ENCODE measurements at places on chromosomes 16 and 17. TPM values are rescaled to one million over a fixed set of nuclear protein-coding genes. Genes with fewer than 3 reads are reported as not detected.

The KRTAP17-1 gene
- not detected for total RNA-seq

DNA sequence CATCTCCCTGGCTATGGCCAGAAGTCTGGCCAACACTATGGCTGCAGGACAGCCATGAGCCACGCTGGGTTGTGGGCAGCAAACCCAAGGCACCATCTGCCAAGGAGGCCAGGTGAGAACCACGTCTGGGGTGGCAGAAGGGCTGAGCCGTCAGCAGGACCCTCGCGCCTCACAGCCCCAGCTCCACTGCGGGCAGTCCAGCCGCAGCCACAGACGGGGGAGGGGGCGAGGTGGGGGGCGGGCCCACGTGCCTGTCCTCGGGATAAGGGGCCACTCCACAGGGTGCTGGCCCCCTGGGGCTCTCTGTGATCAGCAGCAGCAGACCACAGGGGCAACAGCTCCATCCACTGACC, 6.5 kb upstream of the BAIAP2 start:
- no peak overlapping the region for H3K4me3 ChIP-seq
- no peak overlapping the region for H3K27ac ChIP-seq
- no peak for DNase-seq
- H3K27me3 ChIP-seq, result no peaks in the 10 kb centered on the region
- H3K36me3 ChIP-seq, result peaks cover 6% of the 10 kb centered on the region

GRCh38 chr16:26688105-26688504, 378.6 kb upstream of the C16orf82 start:
- H3K4me1 ChIP-seq, result no peaks in the 10 kb centered on the region
- no peaks in the 10 kb centered on the region for H3K27me3 ChIP-seq
- H3K4me3 ChIP-seq, result no peak overlapping the region
- no peak overlapping the region for H3K27ac ChIP-seq
- DNase-seq, result no peak

GRCh38 chr17:64998436-64999190, 57.9 kb downstream of the GNA13 start:
- no peak overlapping the region for H3K4me3 ChIP-seq
- H3K36me3 ChIP-seq, result no peaks in the 10 kb centered on the region
- DNase-seq, result no peak
- 0 out of 2 replicates have a peak, but pooled peaks cover 4% of the 10 kb centered on the region for H3K4me1 ChIP-seq

The RCVRN gene
- total RNA-seq, result not detected

All from SJSA1 (cell line).